AG04449 (cell line): ENCODE measurements at places on chromosomes 1 and 21.
A peak's percentile ranks its signal among the peaks of the same experiment; 100 is the strongest.

DNA sequence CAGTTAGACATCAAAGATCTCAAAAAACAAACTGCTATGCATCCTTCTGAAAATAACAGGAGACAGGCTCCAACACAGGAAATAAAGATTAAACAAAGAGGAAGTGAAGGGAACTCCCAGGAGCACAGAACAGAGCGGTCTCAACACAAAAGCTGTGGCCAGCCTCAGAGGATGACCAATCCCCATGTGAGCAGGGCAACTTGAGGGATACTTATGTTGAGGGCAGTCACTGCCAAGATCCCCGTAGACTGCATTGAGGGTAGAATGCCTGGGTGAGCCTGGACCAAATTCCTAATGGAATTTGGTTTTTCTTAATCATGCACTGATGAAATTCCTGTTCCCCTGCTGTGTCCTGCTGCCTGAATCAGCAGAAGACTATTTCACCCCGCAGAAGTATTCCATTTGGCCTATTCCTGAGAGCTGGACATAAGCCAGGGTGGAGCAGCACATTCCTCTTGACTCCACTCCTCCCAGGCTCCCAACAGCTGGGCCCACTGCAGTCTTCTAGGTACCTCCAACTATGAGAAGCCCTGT lies 49.0 kb downstream of the JAK1 start:
- DNase-seq: peak; percentile 98

- no peak for DNase-seq
These were observed 8.0 kb upstream of the RNPC3 start for GRCh38 chr1:103517380-103518047.

DNA sequence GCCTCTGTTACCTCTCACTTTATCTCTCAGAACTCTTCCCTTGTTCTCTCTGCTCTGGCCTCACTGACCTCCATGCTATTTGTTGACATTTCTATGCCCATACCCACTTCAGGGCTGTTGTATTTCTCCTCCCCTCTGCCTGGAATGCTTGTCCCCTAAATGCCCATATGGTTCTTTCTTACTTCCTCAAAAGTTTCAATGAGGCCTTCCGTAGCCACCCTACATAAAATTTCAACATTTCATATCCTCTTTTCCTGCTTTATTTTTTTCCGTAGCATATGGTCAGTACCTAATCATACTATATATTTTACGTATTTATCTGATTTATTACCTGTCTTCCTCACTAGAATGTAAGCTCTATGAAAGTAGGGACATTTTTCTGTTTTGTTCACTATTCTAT lies 47.1 kb upstream of the ZYG11A start:
- DNase-seq: no peak

DNA sequence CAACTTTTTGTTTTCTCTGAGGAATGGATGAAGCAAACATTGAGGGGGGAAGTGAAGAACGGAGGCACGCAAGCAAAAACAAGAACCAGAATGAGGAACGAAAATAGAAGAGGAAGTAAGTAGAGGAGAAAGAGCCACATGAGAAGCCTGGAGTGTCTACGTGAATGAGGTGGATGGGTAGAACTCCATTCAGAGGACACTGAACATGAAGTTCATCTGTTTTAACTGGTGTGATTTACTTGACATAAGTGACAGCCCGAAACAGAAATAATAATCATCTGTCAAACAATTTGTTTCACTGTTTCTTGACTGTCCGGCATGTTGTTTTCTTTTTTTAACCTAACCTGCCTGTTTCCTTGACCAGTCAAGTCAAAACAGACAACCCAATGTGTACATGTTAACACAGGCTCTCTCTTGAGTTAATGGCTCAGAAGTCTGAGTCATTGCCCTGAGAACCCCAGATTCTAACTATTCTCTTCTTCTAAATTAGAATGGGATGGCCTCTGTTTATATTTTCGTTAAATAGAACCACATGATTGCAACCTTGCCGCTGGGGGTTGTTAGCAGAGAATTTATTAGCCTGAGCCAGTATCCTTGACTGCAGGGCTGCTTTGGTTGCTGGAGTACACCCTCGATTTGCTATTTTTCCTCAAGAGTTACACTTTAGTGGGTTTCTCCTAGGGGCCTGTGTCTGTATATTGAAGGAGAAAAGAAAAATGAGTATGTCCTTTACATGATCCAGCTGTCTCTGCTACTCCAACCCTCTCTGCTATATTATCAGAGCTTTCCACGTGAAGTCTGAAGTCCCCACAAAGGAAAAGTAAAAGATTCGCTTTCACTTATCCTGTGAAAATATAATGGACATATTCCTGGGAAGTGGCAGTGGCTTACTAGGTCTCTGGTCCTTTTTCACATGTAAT lies 151.7 kb downstream of the ZC3H11B start:
- DNase-seq: no peak

- no peak for DNase-seq
These were observed 349.6 kb downstream of the PTBP2 start for GRCh38 chr1:97071173-97071572.

GRCh38 chr1:207917080-207917479 lies 6.2 kb upstream of the CD34 start:
- DNase-seq: no peak

DNA sequence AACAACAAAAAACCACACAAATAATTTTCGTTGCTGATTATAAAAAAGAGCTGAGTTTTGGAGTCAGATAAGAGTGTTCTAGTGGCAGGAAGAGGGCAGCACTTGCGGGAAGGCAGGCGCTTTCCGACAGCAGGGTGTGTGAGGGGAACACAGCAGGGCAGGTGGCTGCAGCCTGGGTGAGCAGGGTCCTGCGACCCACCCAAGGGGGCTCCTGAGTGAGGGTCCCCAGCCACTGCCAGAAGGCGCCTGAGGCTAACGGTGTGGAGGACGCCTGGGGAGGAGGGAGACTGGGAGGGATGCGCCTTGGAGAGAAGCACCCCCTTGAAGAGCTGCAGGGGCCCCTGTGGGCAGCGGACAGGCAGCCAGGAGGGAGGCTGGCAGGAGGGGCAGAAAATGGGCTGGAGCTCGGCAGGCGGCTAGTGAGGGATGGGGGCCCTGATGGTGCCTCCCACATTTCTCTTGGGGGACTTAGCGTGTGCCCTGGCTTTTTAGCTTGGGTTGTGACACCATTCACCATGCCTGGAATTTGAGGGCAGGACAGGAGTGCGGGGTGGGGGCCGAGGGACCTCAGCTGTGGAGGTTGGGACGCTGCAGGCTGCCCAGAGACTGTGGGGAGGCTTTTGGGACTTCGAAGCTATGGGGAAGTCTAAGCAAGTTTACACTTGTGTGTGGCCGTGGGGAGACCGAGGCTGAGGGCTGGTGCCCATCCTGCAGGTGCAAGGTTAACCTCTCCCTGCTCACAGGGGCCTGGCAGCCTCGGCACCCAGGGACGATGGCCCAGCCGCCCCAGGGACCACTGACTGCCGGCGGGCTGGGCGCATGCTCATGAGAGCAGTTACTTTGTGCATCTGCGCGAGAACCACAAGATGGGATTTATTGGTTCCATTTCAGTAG lies 111.4 kb downstream of the SIK1 start:
- no peak for DNase-seq

DNA sequence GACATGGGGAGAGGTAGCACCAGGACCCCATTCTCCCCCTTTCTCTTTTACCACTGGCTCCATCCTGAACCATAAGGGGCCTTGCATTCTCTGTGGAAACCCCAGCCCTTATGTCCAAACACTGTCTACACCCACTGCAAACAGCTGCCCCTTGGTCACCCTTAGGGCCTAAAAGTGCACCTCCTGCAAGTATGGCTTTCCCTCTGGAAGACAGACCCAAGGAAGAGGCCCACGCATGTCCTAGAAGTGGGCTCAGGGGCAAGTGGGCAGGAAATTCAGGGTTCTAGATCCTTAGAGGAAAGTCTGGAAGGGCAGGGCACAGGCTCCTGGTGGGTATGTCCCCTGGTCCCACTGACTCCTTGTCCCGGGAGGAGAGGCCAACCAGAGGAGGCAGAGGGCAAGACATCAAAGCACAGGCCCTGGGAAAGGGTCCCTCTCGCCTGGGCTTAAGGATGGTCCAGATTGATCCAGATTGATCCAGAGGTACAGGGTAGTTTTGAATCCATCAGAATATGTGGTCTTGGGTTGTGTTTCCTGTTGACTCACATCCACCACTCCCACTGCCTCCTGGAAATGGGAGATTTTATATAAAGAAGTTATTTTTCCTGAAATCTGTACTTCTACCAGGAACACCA lies 150.9 kb downstream of the GRIK3 start:
- no peak for DNase-seq

- DNase-seq: peak; percentile 57
These were observed 5.8 kb upstream of the EPS8L3 start for GRCh38 chr1:109769330-109770078.

DNA sequence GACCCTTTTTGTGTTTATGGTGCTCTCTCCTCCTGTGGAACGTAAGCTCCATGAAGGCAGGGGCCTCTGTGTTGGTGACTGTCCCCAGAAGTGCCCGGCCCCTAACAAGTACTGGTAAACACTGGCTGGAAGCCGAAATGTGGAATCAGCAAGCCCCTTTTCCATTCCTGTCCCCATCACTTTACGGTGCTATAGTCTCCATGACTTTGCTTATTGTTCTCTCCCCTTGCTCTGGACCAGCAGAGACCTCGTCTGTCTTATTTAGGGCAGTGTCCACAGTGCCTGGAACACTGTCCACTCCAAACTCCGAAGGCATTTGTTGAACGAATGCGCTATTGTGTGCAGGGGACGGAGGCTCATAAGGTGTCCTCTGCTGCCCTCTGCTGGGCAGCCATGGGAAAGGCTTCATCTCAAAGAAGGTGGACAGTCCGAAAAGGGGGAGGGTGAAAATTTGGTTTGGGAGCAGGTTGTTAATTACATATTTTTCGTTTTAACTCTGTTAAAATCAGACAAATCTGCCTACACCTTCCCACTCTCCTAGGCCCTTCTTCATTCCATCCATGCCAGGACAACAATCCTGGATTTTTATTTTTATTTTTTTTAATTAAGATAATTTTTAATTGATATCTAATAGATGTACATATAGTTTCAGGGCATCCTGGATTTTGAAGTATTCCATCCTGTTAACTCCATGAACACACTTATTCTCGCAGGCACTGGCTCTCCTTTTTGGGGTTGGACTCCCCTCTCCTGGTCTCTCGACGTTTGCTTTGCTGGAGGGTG lies 115.6 kb downstream of the PGBD5 start:
- no peak for DNase-seq

DNA sequence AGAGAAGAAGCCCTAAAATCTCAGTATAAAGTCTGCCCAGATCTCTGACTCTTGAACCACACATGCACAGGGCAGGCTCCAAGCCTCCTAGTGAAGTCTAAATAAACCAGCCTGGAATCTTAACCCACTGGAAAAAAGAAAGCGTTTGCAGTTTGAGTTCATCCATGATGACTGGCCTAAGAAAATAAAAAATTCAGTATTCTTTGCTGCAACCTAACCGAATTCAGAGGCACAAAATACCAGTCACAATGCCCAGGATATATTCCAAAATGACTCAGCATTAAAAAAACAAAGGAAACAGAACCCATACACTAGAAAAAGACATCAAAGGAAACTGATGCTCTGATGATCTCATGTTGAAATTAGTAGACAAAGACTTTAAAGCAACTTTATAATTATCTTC lies 269.2 kb downstream of the SDCCAG8 start:
- DNase-seq: no peak

DNA sequence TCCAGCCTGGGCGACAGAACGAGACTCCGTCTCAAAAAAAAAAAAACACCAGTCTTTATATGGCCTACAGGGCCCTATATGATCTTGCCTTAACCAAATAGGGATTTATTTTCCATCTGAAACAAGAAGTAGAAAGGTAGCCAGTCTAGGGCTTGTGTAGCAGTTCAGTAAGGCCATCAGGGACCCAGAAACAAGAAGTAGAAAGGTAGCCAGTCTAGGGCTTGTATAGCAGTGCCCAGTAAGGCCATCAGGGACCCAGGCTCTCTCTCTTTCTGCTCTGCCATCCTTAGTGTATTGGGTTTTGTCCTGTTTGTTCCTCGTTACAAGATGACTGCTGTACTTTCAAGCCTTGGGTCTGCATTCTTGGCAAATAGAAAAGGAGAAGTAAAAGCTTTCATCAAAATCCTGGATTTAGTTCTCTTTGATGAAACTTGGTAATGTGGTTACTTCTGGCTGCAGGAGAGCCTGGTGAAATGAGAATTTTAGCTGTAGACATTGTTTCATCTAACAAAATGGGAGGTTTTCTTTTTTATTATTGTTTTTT lies 46.1 kb downstream of the PKN2 start:
- no peak for DNase-seq

- DNase-seq: no peak
These were observed 116.4 kb downstream of the GDAP2 start for GRCh38 chr1:117812869-117813511.

DNA sequence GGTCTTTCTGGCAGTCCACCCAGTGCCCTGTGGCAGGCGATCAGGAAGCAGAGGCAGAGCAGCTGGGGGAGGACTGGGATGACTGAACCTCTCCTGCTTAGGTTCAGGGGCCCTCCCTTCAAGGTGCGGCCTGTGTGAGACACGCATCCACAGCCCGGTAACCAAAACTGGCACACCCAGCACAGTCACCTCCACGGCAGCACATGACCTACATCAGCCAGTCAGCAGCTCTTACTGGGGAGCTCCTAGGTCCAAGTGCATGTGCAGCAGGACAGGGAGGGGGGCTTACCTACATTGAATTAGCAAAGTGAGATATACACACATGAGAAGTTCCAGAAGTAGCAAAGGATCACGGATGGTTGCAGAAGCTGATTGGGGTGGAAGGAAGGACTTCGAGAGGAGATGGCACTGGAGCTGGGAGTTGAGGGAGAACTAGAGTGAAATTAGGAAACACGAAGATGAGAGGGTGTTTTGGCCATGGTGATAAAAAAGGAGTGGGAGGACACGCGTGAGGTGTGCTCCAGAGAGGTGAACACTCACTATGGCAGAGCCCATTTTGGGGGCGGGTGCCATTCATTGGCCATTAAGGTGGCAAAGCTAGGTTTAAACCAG lies 51.4 kb upstream of the IRF2BP2 start:
- no peak for DNase-seq

DNA sequence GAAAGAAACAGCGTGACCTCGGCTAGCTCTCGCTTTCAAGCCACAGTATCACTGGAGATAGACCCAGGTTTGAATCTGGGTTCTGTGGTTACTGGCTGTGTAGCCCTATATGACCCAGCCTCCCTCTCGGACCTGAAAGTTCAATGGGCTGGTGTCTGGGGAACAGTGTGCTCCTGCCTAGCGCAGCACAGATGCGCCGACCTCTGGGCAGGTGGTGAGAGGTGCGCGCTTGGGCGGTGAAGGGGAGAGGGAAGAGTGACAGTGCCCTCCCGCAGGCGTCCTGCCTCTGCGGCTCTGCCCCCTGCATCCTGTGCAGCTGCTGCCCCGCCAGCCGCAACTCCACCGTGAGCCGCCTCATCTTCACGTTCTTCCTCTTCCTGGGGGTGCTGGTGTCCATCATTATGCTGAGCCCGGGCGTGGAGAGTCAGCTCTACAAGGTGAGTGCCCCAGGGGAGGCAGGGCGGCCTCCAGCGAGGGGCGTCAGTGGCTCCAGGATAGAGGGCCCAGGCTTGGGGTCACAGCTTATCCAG lies 10.5 kb downstream of the SERINC2 start:
- DNase-seq: no peak

DNA sequence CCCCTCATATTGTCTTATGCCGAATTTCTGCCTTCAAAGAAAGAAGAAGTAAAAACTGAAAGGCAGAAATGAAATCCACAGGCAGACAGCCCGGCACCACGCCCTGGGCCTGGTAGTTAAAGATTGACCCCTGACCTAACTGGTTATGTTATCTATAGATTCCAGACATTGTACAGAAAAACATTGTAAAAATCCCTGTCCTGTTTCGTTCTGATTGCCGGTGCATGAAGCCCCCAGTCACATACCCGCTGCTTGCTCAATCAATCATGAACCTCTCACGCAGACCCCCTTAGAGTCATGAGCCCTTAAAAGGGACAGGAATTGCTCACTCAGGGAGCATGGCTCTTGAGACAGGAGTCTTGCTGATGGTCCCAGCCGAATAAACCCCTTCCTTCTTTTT lies 49.3 kb downstream of the JMJD4 start:
- DNase-seq: no peak
